Esophagus squamous epithelium (tissue), 5 donors: ENCODE measurements at places on chromosomes 1 and 21. TPM values are rescaled to one million over a fixed set of nuclear protein-coding genes. Genes with fewer than 3 reads are reported as not detected.

GRCh38 chr1:119774746-119775490 is 6.2 kb upstream of the HMGCS2 start:
- DNase-seq = no peak

DNA sequence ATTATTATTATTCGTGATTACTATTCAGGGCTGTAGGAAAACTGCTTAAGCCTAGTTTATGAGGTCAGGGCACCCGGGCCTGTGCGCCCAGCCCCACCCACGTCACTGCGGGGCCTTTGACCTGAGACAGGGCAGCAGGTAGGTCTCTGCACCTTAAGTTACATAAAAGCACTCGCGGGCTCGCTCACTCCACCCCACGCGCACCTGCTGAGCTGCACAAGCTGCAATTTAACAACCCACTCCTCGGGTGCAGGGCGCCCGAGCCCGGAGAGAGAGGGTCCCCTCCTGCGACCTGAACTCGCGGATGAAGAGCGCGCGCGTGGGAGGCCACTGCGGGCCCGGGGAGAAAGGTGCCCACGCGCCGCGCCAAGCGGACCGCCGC is 477 bp downstream of the ICMT start:
- no peak for DNase-seq

The LIN28A gene
- not detected for total RNA-seq

The SLC22A15 gene
- 12.0 TPM for total RNA-seq

DNA sequence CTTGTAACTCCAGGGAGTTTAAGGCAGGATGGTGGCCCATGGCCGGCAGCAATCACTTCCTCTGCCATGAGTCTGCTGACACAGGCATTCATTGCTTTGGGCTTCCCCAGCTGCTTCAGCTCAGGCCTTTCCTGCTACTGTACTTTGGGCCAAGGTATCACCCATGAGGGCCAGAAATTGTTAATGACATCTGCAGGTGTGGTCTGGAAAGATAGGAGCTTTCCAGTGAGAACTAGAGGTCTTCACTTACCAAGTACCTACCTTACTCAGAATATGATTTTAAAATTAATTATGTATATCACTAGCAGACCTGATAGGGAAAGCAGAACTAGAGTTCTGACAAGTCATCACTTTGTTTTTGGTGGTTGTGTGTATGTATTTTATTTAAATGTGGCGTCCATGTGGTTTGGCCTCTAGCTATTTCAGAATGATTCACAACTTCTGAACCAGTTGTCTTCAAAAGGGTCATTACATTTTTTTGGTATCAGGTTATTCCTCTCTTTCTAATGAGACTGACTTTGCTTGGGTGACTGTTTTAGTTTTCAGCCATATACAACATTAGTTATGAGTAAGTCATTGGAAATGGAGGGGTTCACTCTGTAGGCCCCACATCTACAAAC is 2.7 kb downstream of the RGL1 start:
- no peak for DNase-seq

The FLG2 gene
- 0.13 TPM for total RNA-seq

- no peak for DNase-seq
These were observed 126.9 kb downstream of the VAV3 start for GRCh38 chr1:107838056-107838455.

- DNase-seq = no peak
These were observed 33.6 kb upstream of the CASZ1 start for GRCh38 chr1:10829965-10830515.
